NCI-H774 (cell line): ENCODE measurements at places on chromosomes 7 and 10.

DNA sequence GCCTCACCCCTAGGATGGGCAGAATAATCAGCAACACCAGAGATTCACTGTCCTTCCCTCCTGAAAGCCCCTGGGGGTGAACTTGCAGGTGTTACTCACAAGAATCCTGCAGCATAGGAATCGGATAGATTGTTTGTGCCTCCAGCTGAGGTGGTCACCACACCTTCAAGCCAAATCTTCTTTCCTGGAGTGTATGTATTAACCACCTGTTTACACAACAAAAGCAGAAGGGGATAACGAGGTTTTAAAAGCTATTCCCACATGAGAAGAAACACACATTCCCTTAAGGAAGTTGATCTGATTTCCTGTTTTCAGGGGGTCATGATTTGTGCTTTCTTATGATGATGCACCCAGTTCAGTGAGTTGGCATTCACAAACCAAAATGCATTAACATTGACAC is 173.8 kb upstream of the HPS1 start:
- no peak for DNase-seq

DNA sequence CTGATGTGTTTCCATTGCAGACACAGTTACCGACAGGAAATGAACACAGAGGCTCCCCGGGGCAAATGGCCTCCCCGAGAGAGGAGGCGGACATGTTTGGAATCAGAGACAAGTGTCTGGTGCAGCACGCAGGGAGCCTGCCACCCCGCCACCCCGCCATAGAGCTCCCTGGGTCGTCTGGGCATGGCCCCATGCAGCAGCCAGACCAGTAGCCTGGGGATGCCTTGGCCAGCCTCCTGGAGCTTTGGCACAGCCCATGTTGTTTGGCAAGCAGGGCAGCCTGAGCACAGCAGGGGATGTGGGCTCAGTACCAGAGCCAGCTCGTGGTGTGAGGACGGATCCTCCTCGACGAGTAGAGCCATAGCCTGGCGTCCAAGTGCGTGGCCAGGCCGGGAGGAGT is 80.8 kb downstream of the NKX6-2 start:
- no peak for DNase-seq

- DNase-seq: no peak
These were observed 15.0 kb upstream of the INSIG1 start for GRCh38 chr7:155282671-155283070.

DNA sequence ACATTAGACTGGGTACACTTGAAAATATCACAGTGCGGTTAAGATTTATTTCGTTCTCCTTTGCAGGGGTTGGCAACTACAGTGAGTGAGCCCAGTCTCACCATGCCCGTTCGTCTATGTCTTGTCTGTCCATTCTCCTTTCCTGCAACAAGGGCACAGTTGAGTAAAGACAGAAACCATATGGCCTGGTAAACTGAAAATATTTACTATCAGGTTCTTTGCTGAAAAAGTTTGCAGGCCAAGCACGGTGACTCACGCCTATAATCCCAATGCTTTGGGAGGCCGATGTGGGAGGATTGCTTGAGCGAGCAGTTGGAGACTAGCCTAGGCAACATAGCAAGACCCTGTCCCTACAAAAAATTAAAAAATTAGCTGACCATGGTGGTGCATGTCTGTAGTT is 11.4 kb upstream of the KCTD7 start:
- no peak for DNase-seq

DNA sequence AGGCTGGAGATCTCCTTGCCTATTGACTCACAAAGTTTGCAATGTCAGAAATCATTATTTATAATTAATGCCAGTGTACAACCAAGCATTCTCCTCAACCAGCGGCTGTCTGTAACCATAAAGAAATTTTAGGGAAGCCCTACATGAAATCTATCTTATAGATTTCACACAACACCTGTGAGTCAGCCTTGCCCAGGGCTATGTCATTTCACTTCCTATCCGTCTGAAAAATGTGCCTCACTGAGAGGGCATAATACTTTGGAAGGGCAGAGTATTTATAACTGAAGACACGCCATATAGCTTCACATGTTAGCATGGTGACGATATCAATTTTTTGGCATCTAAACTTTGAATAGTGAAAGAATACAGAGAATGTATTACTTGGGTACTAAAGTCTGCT is 296.6 kb upstream of the ETV1 start:
- no peak for DNase-seq

GRCh38 chr10:93904901-93905300 is 11.1 kb downstream of the SLC35G1 start:
- DNase-seq: peak; percentile 9

DNA sequence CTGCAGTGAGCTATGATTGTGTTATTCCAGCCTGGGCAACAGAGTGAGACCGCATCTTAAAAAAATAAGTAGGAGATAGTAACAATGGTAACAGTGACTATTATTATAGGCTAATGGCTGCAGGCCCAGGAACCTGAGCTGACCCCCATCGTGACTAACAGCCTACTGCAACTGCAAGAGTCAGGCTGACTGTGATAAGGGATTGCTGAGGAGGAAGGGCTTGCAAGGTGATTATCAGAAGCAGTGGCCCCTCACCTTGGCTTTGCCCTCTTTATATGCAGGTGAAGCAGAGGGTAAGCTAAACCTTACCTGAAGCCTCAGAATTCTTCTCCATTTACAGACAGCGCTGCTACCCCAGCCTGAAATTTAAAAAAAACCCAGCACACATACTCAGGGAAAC is 83.9 kb upstream of the SDK1 start:
- DNase-seq: no peak

DNA sequence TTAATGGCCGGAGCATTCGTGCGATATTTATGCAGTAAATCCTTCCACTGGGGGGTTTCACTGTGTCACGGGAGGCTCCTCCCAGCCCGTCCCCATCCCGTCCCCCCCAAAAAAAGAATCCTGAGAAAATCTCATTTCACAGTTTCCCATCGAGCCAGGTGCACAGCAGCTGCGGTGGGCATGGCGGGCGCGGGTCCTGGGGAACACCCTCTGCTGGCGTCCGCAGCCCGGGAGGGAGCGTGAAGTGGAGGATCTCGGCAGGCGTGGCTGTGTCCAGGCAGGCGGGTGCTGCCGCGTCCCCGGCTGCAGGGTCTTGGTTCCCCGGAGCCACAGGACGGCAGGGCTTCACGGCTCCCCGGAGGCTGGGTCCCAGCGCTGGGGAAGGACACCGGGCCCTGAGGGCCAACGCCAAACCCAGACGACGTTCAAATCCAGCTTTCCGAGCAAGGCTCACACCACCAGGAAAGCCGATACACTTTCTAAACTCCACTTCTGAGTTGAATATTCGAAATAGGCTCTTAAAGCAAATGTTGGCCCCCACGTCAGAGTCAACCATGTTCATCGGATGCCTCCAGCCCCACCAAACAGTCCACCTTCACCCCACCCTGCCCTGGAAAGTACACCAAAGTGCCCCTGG is 55.7 kb downstream of the PDGFA start:
- no peak for DNase-seq

DNA sequence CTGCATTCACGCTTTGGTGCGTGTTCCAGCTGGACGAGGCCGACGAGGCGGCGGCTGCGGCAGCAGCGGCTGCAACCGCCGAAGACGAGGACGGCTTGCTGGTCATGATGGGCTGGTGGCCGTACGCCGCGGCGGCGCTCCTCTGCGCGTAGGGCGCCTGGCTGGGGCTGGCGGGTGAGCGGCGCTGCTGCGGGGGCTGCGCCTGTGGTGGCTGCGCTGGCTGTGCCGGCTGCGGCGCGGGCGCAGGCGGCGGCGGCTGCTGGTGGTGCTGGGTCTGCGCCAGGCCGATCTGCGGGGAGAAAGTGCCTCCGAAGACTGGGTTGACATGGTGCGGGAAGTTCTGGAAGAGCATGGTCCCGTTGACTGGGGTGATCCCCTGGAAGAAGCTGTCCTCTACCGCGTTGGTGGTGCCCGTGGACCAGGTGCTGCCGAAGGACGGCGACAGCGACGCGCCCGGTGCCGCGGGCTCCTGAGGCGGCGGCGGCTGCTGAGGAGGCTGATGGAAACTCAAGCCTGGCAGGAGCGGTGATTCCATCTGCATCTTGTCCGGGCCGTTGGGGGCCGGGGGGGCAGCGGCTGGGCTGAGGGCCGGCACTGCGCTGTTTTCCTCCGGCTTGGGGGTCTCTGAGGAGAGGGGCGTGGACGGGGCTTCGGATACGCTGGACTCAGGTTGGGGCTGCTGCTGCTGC is 51.1 kb downstream of the CPEB3 start:
- DNase-seq: no peak

DNA sequence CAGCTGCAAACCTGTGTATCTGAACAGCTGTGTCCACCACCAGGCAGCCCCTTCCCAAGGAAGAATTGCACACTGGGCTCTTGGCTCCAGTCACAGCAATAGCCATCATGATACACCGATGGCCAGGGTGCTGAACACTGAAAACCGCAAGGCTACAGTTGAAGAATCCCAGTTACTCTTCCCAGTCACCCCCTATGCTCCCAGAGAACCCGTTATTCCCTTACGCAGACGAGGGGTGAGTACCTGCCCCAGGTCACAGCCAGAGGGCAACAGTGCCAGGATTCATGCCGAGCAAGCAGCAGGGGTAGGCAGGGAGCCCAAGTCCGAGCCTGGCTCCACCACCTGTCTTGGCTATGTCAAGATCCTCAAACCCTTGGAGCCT is 57.8 kb downstream of the RASGEF1A start:
- no peak for DNase-seq

DNA sequence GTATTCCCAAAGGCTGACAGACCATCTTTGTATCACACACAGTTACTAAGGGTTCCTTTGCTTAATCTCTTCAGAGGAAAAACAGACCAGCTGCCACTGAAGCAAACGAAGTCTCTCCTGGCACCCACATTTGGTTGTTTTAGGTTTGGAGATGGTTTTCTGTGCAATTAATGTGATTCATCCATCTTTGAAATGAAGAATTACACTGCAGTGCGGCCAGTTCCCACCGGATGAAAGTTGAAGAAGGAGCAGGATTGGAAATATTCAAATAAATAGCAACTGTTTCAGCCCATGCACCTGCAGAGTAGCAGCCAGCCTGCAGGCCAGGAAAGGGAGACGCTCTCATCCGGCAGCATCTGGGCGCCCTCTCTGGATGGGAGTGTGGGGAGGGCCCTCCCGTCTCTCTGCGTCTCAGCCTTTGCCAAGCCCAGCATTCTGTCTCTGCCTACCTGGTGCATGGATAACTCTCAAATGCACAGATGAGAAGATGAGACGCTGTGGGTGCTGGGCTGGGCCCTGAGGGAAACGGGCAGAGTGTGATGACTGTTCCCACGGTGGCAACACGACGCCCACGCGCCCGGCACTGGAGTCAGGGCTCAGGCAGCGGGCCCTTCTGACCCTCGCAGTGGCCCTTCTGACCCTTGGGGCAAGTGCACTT is 214.0 kb downstream of the PTPRN2 start:
- DNase-seq: no peak

DNA sequence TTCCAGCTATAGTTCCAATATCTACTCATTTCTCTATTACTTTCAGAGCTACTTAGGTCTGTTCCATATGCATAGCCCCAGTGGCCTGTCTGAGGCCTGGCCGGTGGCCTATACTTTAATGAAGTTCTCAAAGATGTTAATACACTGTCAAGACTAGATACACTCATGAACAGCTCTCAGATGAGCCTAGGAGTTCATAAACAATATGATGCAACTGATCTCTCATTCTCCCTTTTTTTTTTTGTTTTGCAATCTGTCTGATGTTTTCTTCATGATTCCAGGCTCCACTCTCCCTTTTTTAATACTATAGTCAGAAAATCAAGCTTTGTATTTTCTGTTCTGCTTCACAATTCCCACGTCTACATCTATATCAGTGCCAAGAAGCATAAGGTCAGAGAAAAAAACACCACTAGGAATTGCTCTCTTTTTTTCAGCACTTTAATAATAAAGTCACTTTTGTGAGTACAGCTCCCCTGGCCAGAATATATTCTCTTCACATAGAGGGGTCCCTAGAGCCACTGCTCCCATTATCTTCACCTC is 321.0 kb downstream of the C7orf25 start:
- DNase-seq: no peak

- no peak for DNase-seq
These were observed 572.2 kb downstream of the INHBA start for GRCh38 chr7:41130561-41131236.

GRCh38 chr10:62175251-62175650 is 93.4 kb downstream of the RTKN2 start:
- no peak for DNase-seq

DNA sequence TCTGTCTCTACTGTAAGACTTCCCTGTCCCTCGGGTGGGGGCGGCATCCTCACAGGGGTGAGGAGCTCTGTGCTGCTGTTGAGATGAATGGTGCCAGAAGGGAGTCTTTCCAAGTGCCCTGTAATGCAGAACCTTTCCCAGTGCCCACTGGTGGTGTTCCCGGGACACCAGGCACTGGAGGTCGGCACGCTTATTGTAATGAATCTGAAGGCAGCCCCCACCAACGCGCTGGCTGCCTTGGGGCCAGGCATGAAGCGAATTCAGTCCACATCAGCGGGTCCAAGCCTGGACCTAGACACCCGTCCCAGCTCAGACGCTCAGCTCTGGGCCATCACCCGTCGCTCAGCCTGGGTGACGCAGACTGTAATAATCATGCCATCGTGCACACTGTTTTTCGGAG is 592.9 kb downstream of the DNAJB6 start:
- DNase-seq: no peak

DNA sequence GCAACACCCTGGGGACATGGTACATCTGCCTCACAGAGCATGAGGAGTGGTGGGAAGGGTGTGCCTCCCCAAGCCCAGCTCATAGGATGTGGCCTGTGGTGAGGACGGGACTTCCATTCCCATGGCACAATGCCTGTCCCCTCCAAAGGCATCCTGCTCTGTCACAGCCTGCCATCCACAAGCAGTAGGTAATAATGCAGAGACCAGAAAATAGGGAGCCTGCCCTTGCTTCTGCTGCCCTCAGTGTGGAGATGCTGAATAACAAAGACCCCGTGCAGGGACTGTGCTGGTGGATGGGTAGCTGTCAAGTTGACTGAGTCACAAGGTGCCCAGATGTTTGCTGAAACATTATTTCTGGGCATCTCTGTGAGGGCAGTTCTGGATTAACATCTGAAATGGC is 199.9 kb upstream of the GRB10 start:
- no peak for DNase-seq

DNA sequence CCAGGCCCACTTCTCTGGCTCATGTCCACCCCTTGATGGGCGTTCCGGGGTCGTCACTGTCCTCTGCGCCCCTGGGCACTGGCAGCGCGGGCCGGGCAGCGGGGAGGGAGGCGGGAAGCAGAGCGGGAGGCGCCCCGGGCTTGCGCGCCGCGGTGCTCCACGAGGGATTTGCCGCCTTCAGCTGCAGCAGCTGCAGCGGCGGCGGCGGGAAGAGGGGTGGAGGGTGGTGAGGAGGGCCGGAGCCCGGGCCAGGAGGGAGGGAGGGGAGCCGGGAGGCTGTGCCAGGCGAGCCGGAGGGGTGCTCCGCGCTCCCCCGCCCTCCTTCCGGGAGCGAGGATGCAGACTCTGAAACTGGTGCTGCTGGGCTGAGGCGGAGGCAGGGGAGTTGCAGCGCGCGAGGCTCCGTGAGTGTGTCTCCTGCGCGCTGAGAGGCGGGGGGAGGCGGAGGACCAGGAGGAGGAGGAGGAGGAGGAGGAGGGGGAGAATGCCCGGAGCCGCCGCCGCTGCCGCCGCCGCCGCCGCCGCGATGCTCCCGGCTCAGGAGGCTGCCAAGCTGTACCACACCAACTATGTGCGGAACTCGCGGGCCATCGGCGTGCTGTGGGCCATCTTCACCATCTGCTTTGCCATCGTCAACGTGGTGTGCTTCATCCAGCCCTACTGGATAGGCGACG is at the start of gene LHFPL3:
TSS of gene LHFPL3 (plus strand) at position 308 of the 674 bp plus-strand sequence.
- no peak for DNase-seq

GRCh38 chr10:46520381-46520780 is 36.1 kb downstream of the GPRIN2 start:
- DNase-seq: no peak

GRCh38 chr10:60466267-60467201 is 76.9 kb upstream of the ANK3 start:
- DNase-seq: no peak
